Activated gamma-delta T cell treated with Interleukin-2 at 50 U/mL for 16 hours (primary cell): ENCODE measurements at places on chromosomes 12 and 14.

DNA sequence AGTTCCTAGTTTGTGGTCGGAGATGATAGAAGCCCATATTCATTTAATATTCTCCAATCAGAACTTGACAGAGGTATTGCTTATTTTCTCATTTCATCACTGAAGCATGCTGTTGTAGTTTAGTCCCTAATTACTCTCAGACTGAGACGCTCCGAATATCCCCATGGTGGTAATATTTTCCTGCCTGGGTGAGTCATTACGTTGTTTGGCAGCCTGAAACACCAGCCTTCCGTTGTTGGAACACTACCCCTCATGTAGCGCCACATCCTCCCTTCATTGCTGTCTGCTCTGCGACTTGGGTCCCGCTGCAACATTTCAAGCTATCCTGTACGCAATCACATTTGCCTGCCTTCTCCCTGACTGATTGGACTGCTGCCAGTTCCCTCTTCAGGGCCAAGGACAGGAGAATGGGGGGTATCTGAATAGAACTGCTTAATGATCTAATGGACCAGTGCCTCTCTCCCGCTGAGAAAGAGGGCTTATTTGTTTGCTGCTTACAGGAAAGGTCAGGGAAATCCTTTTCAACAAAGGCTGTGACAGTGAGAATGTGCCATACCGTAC lies 369.1 kb downstream of the NPAS3 start:
- DNase-seq = no peak

DNA sequence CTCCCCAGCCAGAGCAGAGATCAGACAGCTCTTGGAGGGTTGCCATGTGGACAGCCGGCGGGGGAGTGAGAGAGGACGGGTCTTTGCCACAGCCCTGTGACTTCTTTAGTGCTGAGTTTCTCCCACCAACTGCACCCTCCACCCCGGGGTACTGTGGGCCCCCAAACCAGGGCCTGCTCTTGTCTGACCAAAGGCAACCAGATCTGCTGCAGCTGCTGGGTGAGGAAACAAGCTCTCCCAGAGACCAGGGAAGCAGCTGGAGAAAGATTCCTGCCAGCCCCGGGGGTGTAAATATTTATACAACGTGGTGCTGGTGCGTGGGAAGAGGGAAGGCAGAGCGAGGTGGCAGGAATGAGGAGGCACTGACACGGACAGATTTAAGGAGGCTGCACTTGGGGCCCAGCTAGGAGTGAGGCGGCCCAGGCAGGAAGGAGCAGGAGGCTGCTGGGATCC lies 14.3 kb upstream of the ZFP36L1 start:
- no peak for DNase-seq

DNA sequence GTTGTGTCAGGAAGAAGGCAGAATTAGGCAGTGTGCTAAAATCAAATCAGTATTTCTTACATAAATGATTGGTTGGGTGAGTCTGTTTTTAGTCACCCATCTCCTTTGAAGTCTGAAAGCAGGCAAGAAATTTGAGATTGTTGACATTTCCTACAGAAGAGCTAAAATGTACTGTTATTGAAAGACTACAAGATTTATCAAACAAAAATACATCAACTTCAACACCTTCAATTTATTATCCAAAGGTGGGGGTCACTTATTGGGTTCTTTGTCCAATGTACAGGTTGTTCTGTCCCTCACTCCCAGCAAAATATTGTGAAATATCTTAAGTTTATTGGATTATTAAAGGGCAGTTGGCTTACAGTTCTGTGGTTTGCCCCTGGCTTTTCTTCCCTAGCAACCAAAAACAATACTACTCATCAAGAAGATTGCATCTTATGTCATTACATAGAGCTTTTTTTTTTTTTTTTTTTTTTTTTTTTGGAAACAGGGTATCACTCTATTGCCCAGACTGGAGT lies 20.6 kb upstream of the PKP2 start:
- no peak for DNase-seq

GRCh38 chr12:100216337-100216736 lies 15.7 kb downstream of the ACTR6 start:
- DNase-seq = no peak

GRCh38 chr14:32980178-32980901 lies 41.7 kb downstream of the NPAS3 start:
- DNase-seq = no peak
